Subcutaneous preadipocyte (primary cell): ENCODE measurements at places on chromosomes 7 and 10. TPM values are rescaled to one million over a fixed set of nuclear protein-coding genes. Genes with fewer than 3 reads are reported as not detected.

CYP3A7 gene
- total RNA-seq = not detected in 2 replicates

ZNF425 gene
- total RNA-seq = 1.6 and 2.2 TPM in 2 replicates

FANK1 gene
- 0.20 and 0.73 TPM in 2 replicates for total RNA-seq

C7orf25 gene
- 4.8 and 5.1 TPM in 2 replicates for total RNA-seq

CFAP70 gene
- total RNA-seq = 0.39 and 0.73 TPM in 2 replicates

FHIP2A gene
- total RNA-seq = 18.8 and 19.1 TPM in 2 replicates

TUBB8 gene
- total RNA-seq = not detected in 2 replicates

DCLRE1C gene
- total RNA-seq = 9.6 and 12.7 TPM in 2 replicates
